B cell (primary cell): ENCODE measurements at places on chromosomes 7 and 10. TPM values are rescaled to one million over a fixed set of nuclear protein-coding genes. Genes with fewer than 3 reads are reported as not detected.

The HOXA11 gene
- not detected in 2 replicates for total RNA-seq

The ZC3HAV1L gene
- 1.8 and 2.3 TPM in 2 replicates for total RNA-seq

The IL15RA gene
- 6.8 and 9.3 TPM in 2 replicates for total RNA-seq

The AGBL3 gene
- 10.9 and 11.1 TPM in 2 replicates for total RNA-seq

The NME8 gene
- not detected in 2 replicates for total RNA-seq

The CRHR2 gene
- not detected in 2 replicates for total RNA-seq

The PROSER2 gene
- total RNA-seq, result 0.07 TPM in 1 of 2 replicates, not detected in the other

The MGMT gene
- total RNA-seq, result 84.5 and 87.7 TPM in 2 replicates

The GRID2IP gene
- total RNA-seq, result 1.7 TPM in 2 replicates

The SLF2 gene
- total RNA-seq, result 65.6 and 66.7 TPM in 2 replicates

DNA sequence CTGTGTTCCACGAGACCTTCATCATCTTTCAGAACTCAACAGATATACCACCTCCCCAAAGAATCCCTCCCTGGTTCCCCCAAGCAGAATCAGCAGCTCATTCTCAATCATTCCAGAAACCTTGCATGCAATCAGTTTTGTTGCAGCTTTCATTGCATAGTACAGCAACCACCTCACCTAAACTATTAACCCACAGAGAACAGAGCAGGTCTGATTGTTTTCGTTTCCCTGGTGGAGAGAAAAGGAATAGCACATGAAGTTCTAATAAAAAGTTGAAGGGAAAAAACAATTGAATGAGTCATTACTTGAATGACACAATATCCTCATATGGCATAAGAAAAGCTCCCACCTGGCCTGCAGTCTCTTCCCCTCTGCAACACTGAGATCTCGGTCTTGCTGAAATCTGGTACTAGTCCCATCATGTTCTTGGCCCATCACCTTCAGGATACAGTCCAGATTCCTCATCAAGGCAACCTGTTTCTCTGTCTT lies 147.1 kb upstream of the GDF10 start:
- H3K4me3 ChIP-seq, result no peak overlapping the region
- H3K27ac ChIP-seq, result no peak overlapping the region
- DNase-seq, result no peak
- H3K4me1 ChIP-seq, result no peaks in the 10 kb centered on the region
- H3K36me3 ChIP-seq, result no peaks in the 10 kb centered on the region

DNA sequence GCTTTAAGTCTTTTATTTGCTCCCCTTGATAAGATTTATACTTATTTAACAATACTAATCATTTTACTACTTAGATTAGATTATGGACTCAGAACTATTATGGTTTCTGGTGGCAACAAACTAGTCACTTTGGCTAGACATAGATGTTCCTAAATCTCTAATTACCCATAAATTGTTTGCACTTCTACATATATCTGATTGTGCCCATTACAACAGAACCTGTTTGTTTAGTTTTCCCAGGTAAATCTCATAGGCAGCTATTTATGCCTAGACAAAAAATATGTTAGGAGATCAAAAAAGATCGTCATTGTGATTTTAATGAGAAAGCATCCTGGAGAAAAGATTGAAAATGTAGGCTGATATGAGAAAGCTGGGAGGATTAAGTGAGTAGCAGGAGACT lies 14.4 kb downstream of the UBN2 start:
- H3K36me3 ChIP-seq, result peaks cover 38% of the 10 kb centered on the region
- no peak overlapping the region for H3K27ac ChIP-seq
- no peak for DNase-seq
- H3K27me3 ChIP-seq, result no peaks in the 10 kb centered on the region
- no peak overlapping the region for H3K4me3 ChIP-seq

DNA sequence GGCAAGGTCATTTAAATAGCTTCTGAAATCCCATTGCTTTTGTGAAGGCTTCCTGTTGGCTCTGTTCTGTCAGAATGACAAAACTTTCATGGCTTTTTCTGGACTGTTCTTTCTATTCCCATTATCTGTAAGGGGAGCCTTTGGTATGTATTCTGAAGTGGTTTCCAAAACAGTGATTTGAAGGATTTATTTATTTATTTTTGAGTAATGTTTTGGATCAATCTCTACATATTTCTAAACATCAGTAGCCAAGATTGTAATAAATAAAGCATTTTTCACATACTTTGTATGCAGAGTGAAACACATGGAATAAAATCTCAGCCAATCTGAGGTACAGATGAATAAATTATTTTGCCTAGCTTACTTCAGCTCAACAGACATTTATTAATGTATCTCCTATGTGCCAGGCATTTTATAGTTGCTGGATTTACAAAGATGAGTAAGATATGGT lies 121.1 kb downstream of the BBS9 start:
- H3K4me3 ChIP-seq, result no peak overlapping the region
- DNase-seq, result no peak
- H3K27ac ChIP-seq, result no peak overlapping the region
- no peaks in the 10 kb centered on the region for H3K4me1 ChIP-seq
- no peaks in the 10 kb centered on the region for H3K27me3 ChIP-seq

DNA sequence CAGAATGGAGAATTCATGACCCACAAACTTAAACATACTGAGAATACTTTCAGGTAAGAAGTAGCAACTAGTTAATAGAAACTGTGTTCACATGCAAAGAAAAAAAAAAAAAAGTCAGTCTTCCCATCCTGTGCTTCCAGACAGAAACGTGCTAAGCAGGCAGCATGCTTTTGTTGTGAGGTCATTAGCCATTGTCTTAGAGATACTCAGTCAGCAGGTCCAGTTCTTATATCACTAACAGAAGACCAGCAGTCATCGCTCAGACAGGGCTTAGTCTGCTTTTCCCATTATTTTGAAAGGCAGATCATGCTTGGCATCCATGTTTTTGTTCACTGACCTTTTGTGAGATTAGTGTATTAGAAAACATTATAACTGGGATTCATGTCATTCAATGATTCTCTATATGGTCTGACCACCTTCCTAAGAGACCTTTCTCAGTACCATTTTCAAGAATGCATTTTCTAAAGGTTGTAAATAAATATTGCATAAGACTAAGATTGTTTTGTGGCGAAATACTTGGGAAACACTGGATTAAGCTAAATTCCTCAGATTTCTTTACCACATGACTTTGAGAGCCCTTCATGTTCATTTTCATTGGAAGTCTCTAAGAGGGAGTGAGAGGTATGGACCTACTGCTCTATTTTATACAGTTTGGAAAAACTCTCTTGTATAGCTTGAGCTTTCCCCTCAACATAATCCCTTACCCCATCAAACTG lies 45.0 kb upstream of the AGBL3 start:
- H3K27me3 ChIP-seq, result no peaks in the 10 kb centered on the region
- no peak for DNase-seq
- no peak overlapping the region for H3K27ac ChIP-seq
- H3K4me1 ChIP-seq, result no peaks in the 10 kb centered on the region

- H3K36me3 ChIP-seq, result peaks cover under 1% of the 10 kb centered on the region
- H3K27ac ChIP-seq, result peak overlapping the region; percentile 45
- H3K4me1 ChIP-seq, result peaks cover 24% of the 10 kb centered on the region
- no peak for DNase-seq
- H3K4me3 ChIP-seq, result no peak overlapping the region
- H3K27me3 ChIP-seq, result no peaks in the 10 kb centered on the region
These were observed 53.1 kb downstream of the VPS41 start for GRCh38 chr7:38855867-38856266.

DNA sequence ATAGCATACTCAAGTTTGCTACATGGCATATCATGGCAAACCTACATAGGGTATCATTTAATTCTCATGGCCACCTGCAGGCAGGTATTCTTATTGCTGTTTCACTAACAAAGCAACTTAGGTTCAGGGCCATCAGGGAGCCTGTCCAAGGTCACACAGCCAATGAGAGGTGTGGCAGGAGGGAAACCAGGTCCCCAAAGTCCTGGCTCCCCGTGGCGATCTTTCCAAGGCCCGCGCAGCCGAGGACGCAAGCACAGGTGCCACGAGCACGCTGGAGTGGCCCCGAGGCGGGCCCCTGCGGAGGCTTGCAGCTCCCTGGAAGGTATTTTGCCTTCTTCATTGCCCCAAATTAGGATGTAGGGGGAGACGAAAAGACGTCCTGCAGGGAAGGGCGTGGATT lies 20.8 kb downstream of the PRKAG2 start:
- peaks cover 2% of the 10 kb centered on the region for H3K36me3 ChIP-seq
- H3K27ac ChIP-seq, result no peak overlapping the region
- DNase-seq, result no peak

- DNase-seq, result no peak
- no peaks in the 10 kb centered on the region for H3K27me3 ChIP-seq
- H3K27ac ChIP-seq, result no peak overlapping the region
- no peaks in the 10 kb centered on the region for H3K36me3 ChIP-seq
- H3K4me1 ChIP-seq, result no peaks in the 10 kb centered on the region
These were observed 11.2 kb downstream of the PPP1R3A start for GRCh38 chr7:113907617-113908016.

DNA sequence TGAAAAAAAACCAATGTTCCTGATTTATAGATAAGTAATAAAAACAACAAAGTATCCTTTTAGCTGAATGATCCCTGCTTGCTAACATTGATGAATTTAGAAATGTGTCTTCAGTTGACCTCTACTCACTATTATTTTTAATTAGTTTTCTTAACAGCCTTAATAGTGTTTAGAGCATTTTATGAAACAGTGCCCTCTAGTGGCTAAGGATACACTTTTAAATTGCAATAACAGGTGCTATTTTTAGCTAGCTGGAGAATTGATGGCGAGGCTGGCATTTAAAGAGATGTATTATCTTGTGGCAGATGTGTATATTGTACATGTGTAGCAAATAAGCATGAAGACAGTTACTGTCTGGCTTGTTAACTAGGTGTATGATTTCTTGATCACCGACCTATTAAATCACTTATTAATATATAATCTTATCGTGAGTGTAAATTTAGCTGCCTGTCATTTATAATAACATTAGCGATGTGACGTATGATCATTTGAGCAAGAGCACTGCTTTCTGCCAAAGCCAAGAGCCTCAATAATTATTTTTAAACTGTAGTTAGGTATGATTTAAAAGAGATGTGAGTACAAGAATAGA lies 451.9 kb downstream of the DPP6 start:
- H3K4me3 ChIP-seq, result no peak overlapping the region
- H3K27ac ChIP-seq, result no peak overlapping the region
- H3K27me3 ChIP-seq, result no peaks in the 10 kb centered on the region

- H3K27ac ChIP-seq, result no peak overlapping the region
- no peaks in the 10 kb centered on the region for H3K36me3 ChIP-seq
- H3K27me3 ChIP-seq, result no peaks in the 10 kb centered on the region
- H3K4me3 ChIP-seq, result no peak overlapping the region
- no peak for DNase-seq
- H3K4me1 ChIP-seq, result no peaks in the 10 kb centered on the region
These were observed 19.1 kb downstream of the ADAM12 start for GRCh38 chr10:126369125-126369710.

GRCh38 chr7:114933658-114934057 lies 11.8 kb downstream of the MDFIC start:
- no peak overlapping the region for H3K4me3 ChIP-seq
- H3K4me1 ChIP-seq, result peaks cover 48% of the 10 kb centered on the region
- peak overlapping the region; percentile 95 for H3K27ac ChIP-seq
- H3K27me3 ChIP-seq, result no peaks in the 10 kb centered on the region

GRCh38 chr10:22710139-22710745 lies 4.1 kb downstream of the PIP4K2A start:
- H3K4me3 ChIP-seq, result no peak overlapping the region
- H3K27me3 ChIP-seq, result no peaks in the 10 kb centered on the region
- H3K36me3 ChIP-seq, result peaks cover 3% of the 10 kb centered on the region
- no peak overlapping the region for H3K27ac ChIP-seq

DNA sequence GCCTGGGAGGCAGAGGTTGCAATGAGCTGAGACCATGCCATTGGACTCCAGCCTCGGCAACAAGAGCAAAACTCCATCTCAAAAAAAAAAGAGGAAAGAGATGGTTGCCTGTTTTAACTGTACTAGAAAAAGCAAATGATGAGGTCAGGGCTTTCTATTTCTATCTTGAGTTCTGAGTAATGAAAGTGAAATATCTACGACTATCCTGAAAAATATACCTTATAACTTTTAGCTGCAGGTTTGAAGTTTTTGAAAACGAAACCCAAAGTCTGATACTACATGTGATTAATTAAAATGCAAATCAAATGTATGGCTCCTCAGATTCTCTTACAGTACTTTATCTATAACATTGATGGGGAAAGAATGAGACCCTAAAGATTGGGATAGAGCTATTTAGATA lies 636.2 kb upstream of the LRRN3 start:
- no peak for DNase-seq
- no peaks in the 10 kb centered on the region for H3K36me3 ChIP-seq
- no peak overlapping the region for H3K4me3 ChIP-seq
- H3K27me3 ChIP-seq, result no peaks in the 10 kb centered on the region
- H3K4me1 ChIP-seq, result no peaks in the 10 kb centered on the region
- H3K27ac ChIP-seq, result no peak overlapping the region

DNA sequence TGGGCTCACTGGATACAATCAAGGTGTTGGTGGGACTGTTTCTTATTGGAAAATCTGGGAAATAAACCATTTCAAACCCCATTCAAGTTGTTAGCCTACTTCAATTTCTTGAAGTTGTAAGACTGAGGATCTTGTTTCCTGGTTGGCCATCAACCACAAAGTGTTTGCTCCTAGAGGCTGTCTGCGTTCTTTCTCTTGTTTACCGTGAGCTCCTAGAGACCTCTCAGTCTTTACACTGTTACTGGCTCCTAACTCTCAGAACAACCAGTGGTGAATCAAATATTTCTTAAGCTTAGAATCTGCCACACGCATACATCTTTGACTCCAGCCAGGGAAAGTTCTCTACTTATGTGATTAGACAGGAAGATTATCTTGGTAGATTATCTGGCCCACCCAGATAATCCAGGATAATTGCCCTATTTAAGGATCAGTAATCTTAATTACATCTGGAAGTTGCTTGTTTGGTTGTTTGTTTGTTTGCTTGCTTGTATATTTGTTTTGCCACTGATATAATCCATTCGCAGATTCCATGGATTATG lies 798.7 kb downstream of the IPMK start:
- no peak overlapping the region for H3K27ac ChIP-seq
- H3K4me3 ChIP-seq, result no peak overlapping the region
- no peaks in the 10 kb centered on the region for H3K27me3 ChIP-seq
- H3K4me1 ChIP-seq, result no peaks in the 10 kb centered on the region

GRCh38 chr7:41280491-41280890 lies 422.4 kb downstream of the INHBA start:
- no peak overlapping the region for H3K27ac ChIP-seq
- no peak overlapping the region for H3K4me3 ChIP-seq
- no peak for DNase-seq
- H3K36me3 ChIP-seq, result no peaks in the 10 kb centered on the region

DNA sequence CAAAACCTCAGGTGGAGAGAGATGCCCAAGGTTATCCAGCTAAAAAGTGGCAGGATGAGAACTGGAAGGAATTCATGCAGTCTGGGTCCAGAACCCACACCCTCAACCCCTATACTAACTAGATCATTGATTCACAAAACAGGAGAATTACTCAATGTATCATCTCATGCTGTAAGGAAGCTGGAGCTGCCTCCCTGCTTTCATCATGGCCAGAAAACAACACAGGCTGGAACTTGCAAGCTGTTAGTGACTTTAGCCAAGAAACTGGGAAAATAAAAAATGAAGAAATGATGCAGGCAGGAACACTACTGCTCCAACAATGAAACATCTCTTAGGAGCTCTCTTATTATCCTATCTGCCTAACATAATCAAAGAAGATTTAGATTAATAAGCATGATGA lies 619.8 kb upstream of the CELF2 start:
- H3K36me3 ChIP-seq, result no peaks in the 10 kb centered on the region
- H3K4me3 ChIP-seq, result no peak overlapping the region
- H3K27ac ChIP-seq, result no peak overlapping the region
- no peaks in the 10 kb centered on the region for H3K4me1 ChIP-seq
